ENCODE measurements at places on chromosomes 1 and 21. TPM values are rescaled to one million over a fixed set of nuclear protein-coding genes. Genes with fewer than 3 reads are reported as not detected.
A peak's percentile ranks its signal among the peaks of the same experiment; 100 is the strongest.

GRCh38 chr1:7588457-7588827 lies 182.7 kb upstream of the VAMP3 start:
- H3K36me3 ChIP-seq = no peaks in the 10 kb centered on the region
- H3K27ac ChIP-seq = no peak overlapping the region
- H3K27me3 ChIP-seq = peaks cover 2% of the 10 kb centered on the region
- DNase-seq = no peak

GRCh38 chr1:73056826-73057225 lies 774.5 kb upstream of the NEGR1 start:
- no peak for DNase-seq
- no peaks in the 10 kb centered on the region for H3K36me3 ChIP-seq
- H3K4me1 ChIP-seq = no peaks in the 10 kb centered on the region

GRCh38 chr21:45029298-45029947 lies 45.0 kb upstream of the ADARB1 start:
- H3K36me3 ChIP-seq = no peaks in the 10 kb centered on the region
- peaks cover 52% of the 10 kb centered on the region for H3K4me1 ChIP-seq
- DNase-seq = peak; percentile 60
- H3K4me3 ChIP-seq = no peak overlapping the region
- H3K27ac ChIP-seq = peak overlapping the region; percentile 27

DNA sequence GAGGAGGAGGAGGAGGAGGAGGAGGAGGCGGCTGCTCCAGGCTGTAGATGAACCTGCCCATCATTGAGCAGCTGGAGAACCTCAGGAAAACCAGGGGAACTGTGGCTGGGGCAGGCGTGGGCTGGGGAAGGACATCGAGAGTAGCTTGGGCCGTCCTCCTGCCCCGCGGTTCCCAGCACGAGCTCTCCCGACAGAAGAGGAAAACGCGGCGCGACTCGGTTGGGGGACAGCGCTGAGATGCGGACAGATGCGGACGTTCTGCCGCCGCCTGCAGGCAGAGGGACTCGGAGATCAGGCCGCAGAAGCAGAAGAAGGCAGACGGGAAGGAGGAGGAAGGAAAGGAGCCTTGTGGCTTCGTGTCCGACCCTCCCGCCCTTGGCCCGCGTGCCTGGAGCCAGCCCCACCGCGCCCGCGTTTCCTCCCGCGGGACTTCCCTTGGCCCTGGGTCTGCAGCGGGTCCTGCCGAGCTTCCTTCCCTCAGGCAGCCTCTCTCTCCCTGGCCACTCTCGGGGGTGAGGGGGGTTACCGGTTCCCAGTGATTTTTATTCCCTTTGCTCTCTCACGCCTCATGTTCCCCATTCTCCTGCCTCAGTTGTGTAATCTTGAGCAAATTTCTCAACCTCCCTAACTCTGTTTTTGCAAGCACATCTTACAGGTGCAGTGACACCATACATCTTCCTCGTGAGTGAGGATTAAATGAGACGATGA lies 1.7 kb upstream of the TNFRSF9 start:
- peak overlapping the region; percentile 52 for H3K4me3 ChIP-seq
- no peaks in the 10 kb centered on the region for H3K36me3 ChIP-seq
- peak overlapping the region; percentile 60 for H3K27ac ChIP-seq

DNA sequence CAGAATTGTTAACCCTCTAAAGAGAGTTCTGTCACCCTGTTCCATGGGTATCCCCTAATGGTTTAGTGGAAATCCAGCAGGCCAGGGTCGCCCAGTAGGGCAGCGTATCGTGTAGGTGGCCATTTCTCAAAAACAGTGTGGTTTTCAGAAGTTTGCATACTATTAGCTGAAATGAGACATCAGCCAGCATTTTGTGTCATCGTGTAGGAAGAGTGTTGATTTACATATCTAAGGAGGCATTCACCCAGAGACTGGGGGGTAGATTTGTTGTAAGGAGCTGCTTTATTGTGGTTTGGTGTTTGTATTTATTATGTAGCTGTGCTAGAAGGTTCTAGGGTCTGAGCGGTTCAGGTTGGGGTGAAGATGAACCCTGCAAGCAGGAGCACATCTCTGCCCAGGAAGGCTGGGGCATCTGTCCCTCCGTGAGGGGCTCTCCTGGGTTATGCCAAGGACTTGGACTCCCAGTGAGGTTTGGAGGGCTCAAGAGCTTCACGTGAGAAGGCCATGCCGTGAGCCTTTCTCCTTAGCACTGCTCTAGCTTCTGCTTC lies 174.4 kb downstream of the PGBD5 start:
- H3K4me1 ChIP-seq = no peaks in the 10 kb centered on the region
- DNase-seq = no peak
- H3K27me3 ChIP-seq = no peaks in the 10 kb centered on the region
- peaks cover 47% of the 10 kb centered on the region for H3K36me3 ChIP-seq
- H3K4me3 ChIP-seq = no peak overlapping the region

DNA sequence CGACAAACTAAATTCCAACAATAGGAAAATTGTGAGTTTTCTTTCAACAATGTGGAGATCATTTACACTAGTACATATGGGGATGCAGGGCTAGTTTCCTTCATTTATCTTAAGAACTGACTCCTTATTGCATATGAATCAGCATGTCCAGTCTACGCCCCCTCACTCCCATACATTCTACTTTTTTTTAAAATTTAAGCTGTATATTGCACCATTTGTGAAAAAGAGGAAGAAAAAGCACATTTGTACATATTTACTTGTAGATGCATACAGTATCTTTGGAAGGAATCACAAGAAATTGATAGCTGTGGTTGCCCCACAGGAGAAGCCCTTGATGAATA lies 15.9 kb downstream of the VPS26C start:
- no peaks in the 10 kb centered on the region for H3K27me3 ChIP-seq
- peaks cover 48% of the 10 kb centered on the region for H3K4me1 ChIP-seq
- no peak for DNase-seq
- no peak overlapping the region for H3K27ac ChIP-seq
- H3K36me3 ChIP-seq = no peaks in the 10 kb centered on the region

DNA sequence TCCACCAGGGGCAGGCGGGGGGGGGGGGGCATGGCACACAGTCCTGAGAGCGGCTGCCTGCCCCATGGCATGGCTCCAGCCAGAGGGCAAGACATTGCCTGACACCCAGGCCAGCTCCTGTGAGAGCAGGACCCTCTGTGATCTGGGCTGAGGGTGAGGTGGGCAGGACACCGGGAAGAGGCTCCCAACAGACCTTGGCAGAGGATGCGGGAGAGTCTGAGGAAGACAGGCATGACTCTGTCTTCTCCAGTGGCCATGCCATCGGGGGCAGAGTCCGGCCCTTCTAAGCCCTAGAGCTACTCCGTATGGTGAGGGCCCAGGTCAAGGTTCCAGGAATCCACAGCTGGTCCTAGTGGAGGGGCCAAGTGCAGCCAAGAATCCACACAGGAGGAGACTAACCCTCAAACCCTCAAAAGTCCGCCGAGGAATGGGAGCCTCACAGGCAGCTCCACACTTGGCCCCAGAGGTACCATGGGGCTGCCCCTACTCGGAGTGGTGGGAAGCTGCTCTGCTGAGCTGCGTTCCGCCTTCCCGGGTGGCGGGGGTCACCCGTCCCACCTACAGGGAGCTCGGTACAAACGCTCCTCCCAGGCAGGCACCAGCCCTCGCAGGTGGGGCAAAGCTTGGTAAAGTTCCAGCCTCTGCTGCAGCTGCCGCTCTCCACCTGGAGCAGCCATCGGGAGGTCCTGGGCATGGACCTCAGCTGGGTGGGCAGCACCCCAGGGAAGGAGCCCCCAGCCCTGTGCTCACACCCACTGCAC lies 6.5 kb downstream of the ACTRT2 start:
- no peak for DNase-seq
- no peaks in the 10 kb centered on the region for H3K36me3 ChIP-seq
- no peak overlapping the region for H3K4me3 ChIP-seq
- H3K27me3 ChIP-seq = peaks cover 59% of the 10 kb centered on the region

- H3K27me3 ChIP-seq = no peaks in the 10 kb centered on the region
- H3K4me1 ChIP-seq = no peaks in the 10 kb centered on the region
- DNase-seq = no peak
- no peak overlapping the region for H3K27ac ChIP-seq
- no peak overlapping the region for H3K4me3 ChIP-seq
Measured at GRCh38 chr1:96464522-96464921, 257.1 kb upstream of the PTBP2 start.

- H3K4me3 ChIP-seq = no peak overlapping the region
- H3K27ac ChIP-seq = no peak overlapping the region
- H3K27me3 ChIP-seq = no peaks in the 10 kb centered on the region
- peaks cover 38% of the 10 kb centered on the region for H3K36me3 ChIP-seq
Measured at GRCh38 chr1:8012955-8013354, 13.2 kb downstream of the ERRFI1 start.

GRCh38 chr1:157147906-157148700 lies 9.9 kb upstream of the ETV3 start:
- H3K27me3 ChIP-seq = no peaks in the 10 kb centered on the region
- H3K27ac ChIP-seq = no peak overlapping the region
- no peaks in the 10 kb centered on the region for H3K36me3 ChIP-seq
- no peak overlapping the region for H3K4me3 ChIP-seq
- no peaks in the 10 kb centered on the region for H3K4me1 ChIP-seq

DNA sequence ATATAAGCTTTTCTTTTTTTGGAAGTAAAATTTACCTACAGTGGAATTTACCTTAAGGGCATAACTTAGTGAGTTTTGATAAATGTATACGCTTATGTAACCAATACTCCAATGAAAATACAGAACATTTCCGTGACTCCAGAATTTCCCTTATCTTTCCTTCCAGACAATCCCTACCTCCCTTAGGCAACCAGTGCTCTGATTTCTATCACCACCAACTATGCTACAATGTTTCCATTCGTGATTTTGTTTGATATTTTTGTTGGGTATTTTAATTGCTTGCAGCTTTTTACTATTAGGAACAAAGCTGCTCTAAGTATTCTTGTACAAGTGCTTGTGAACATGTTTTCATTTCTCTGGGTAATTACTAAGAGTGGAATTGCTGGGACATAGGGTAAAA lies 14.6 kb downstream of the IFT25 start:
- no peak overlapping the region for H3K27ac ChIP-seq
- H3K36me3 ChIP-seq = peaks cover 39% of the 10 kb centered on the region
- no peaks in the 10 kb centered on the region for H3K27me3 ChIP-seq
- H3K4me3 ChIP-seq = no peak overlapping the region
- DNase-seq = no peak

GRCh38 chr21:37424396-37424795 lies 57.8 kb downstream of the DYRK1A start:
- H3K4me3 ChIP-seq = peak overlapping the region; percentile 27
- no peaks in the 10 kb centered on the region for H3K27me3 ChIP-seq
- H3K27ac ChIP-seq = peak overlapping the region; percentile 66
- peaks cover 84% of the 10 kb centered on the region for H3K4me1 ChIP-seq
- no peak for DNase-seq

GRCh38 chr21:38726482-38726881 lies 79.2 kb upstream of the ETS2 start:
- no peak for DNase-seq
- no peak overlapping the region for H3K27ac ChIP-seq
- H3K4me3 ChIP-seq = no peak overlapping the region
- no peaks in the 10 kb centered on the region for H3K4me1 ChIP-seq

- peaks cover 80% of the 10 kb centered on the region for H3K27me3 ChIP-seq
- no peak overlapping the region for H3K27ac ChIP-seq
- no peak overlapping the region for H3K4me3 ChIP-seq
Measured at GRCh38 chr1:46549697-46550681, 1.5 kb downstream of the KNCN start.

GRCh38 chr21:38542263-38542662 lies 44.0 kb upstream of the ERG start:
- peaks cover 9% of the 10 kb centered on the region for H3K27me3 ChIP-seq
- H3K4me1 ChIP-seq = no peaks in the 10 kb centered on the region
- H3K27ac ChIP-seq = no peak overlapping the region
- no peaks in the 10 kb centered on the region for H3K36me3 ChIP-seq

- H3K27me3 ChIP-seq = no peaks in the 10 kb centered on the region
- peak overlapping the region; percentile 94 for H3K27ac ChIP-seq
- H3K36me3 ChIP-seq = no peaks in the 10 kb centered on the region
- no peak for DNase-seq
Measured at GRCh38 chr1:28246427-28246832, 10.5 kb downstream of the ATP5IF1 start.

GRCh38 chr1:111216751-111217150 lies 10.8 kb upstream of the CHI3L2 start:
- H3K4me3 ChIP-seq = no peak overlapping the region
- DNase-seq = no peak
- H3K27ac ChIP-seq = no peak overlapping the region
- peaks cover 14% of the 10 kb centered on the region for H3K27me3 ChIP-seq
- no peaks in the 10 kb centered on the region for H3K36me3 ChIP-seq

GRCh38 chr1:47996406-47997226 lies 569 bp downstream of the TRABD2B start:
- peak overlapping the region; percentile 73 for H3K4me3 ChIP-seq
- no peaks in the 10 kb centered on the region for H3K36me3 ChIP-seq
- peaks cover 32% of the 10 kb centered on the region for H3K4me1 ChIP-seq
- H3K27ac ChIP-seq = peak overlapping the region; percentile 74
- no peak for DNase-seq

DNA sequence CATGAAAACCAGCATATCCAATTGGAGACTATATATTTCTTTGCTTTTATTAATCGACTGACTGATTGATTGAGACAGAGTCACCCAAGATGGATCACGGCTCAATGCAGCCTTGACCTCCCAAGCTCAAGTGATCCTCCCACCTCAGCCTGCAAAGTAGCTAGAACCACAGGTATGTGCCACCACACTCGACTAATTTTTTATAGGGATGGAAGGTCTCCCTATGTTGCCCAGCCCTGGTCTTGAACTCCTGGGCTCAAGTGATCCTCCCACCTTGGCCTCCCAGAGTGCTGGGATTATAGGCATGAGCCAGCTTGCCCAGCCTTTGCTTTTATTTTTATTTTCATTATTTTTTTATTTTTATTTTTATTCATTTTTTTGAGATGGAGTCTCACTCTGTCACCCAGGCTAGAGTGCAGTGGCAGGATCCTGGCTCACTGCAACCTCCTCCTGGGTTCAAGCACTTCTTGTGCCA lies 5.4 kb downstream of the SPEN start:
- no peaks in the 10 kb centered on the region for H3K36me3 ChIP-seq
- peaks cover 89% of the 10 kb centered on the region for H3K4me1 ChIP-seq
- H3K27ac ChIP-seq = peak overlapping the region; percentile 98
- no peak overlapping the region for H3K4me3 ChIP-seq
- H3K27me3 ChIP-seq = no peaks in the 10 kb centered on the region
- DNase-seq = no peak

Gene GBP1
- total RNA-seq = 5.7 TPM

Gene AUNIP
- total RNA-seq = not detected

Gene MTARC2
- total RNA-seq = 22.6 TPM

Gene BEND5
- 4.2 TPM for total RNA-seq

Gene KRTAP13-1
- total RNA-seq = not detected

Gene SPATA21
- not detected for total RNA-seq

Gene ZNF683
- not detected for total RNA-seq

Gene NUDC
- 68.9 TPM for total RNA-seq

Gene F3
- total RNA-seq = 50.8 TPM
